LNCaP clone FGC (cell line): ENCODE measurements at places on chromosomes 13 and 19.

DNA sequence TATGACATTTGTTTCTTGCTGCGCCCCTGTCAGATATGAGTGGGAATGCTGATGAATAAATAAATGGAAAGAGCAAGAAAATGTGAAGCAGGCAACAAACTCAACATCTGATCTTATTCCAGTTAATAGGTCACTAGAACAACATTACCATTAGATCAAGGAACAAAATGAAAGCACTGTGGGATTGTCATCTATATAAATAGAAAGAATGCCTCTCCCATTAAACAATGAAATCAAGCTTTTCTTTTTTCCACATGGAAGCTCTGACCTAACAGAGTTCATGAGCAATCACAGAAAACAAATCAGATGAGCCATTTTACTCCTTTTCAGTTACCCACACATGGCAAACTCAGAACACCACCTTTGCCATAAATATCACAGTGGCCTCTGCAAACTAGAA is 354.8 kb downstream of the SUCLA2 start:
- DNase-seq, result no peak

DNA sequence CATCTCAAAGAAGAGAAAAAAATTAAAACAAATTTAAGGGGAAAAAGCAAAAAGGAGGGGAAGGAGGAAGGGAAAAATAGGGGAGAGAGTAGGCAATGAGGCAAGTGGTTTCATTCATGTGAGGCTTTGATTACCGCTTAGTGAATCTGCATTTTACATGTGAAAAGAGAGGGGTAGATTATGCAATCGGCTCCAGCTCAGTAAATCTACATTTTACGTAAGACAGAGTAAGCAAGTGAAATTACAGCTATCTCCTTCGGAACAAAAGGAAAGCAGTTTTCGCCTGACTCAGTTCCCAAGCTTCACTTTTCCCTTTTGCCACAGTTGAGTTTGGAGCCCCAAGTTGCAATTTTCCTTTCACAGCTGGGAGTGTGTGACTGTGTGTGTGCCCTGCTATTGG is 16.0 kb upstream of the OLFM2 start:
- DNase-seq, result no peak

- no peak for DNase-seq
These were observed 33.3 kb upstream of the MYCBP2 start for GRCh38 chr13:77360032-77360685.

GRCh38 chr19:7000333-7000732 is 20.9 kb downstream of the MBD3L2B start:
- DNase-seq, result no peak

DNA sequence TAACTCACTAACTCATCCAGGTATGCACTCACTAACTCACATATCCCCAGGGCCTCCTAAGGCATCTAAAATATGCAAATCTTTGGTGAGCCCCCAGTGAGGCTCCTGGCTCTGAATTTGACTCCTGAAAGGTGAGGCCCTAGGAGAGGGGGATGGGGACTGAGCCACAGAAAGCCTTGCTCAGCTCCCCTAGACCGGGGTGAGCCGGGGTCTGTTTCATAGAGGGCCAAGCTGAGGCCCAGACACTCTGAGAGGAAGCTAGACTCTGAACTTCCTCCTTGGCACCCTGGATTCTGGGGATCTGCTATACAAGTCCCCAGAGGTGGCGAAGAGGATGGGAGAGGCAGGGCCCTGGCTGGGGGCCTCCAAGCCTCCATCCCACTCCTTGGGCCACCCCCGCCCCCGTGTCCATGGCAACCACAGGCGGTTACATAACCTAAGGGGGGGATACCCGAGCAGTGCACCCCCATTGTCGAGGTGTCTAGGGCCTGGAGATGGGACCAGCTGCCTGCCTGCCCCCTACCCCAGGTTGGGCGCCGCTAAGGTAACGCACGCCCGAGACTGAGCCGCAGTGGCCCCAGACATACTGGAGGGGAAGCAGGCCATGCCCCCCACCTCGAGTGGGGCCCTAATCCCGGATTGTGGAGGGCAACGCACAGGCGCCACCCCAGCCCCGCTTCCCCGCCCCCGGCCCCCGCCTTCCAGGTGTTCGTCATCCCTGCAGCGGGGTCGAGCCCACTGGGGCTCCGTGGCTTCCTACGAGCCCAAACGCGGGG is 646 bp downstream of the ABHD8 start:
- DNase-seq, result no peak

- DNase-seq, result no peak
These were observed 1581.3 kb downstream of the EFNB2 start for GRCh38 chr13:104954210-104954609.

GRCh38 chr19:11203194-11204075 is 6.1 kb upstream of the KANK2 start:
- DNase-seq, result no peak

DNA sequence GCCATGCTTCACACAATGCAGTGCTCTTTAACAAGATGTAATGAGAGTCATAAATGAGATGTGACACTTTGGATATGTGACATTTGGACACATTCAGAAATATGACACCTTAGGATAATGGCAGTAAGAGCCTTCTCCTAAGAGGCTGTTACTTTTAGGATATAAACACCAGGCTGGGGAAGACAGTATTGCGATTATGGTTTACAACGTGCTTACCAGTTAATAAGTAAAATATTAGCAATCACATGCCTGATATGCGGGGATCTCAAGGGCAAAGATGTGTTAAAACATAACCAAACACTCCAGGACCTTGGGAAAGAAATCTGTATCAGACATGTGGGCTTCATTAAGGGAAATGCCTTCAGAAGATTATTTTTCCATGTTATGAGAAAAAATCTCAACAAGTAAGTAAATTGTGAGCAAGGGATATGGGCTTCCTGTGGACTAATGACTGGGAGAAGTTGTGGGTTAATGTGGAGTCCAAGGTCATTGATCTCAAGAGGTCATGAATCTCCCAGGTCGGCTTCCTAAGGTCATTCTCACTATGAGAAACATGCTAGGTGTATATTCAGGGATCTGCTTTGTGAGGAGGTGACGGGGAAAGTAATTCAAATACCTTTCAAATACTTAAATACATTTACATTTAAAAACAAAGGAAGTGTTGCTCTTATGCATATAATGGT is 105.3 kb downstream of the STARD13 start:
- DNase-seq, result no peak

GRCh38 chr13:111474136-111475002 is 153.9 kb downstream of the TEX29 start:
- peak; percentile 11 for DNase-seq

GRCh38 chr13:66001140-66001539 is 1229.0 kb downstream of the PCDH9 start:
- DNase-seq, result no peak

- no peak for DNase-seq
These were observed 214.1 kb downstream of the COL4A1 start for GRCh38 chr13:110092831-110093247.

GRCh38 chr13:59677966-59678814 is 485.5 kb downstream of the DIAPH3 start:
- no peak for DNase-seq

DNA sequence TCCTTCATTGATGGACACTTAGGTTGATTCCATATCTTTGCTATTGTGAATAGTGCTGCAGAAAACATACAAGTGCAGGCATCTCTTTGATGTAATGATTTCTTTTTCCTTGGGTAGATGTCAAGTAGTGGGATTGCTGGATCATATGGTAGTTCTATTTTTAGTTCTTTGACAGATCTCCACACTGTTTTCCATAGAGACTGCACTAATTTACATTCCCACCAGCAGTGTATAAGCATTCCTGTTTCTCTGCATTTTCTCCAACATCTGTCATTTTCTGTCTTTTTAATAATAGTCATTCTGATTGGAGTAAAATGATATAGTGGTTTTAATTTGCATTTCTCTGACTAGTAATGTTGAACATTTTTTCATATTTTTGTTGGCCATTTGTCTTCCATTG is 116.7 kb downstream of the LMO7 start:
- DNase-seq, result no peak

GRCh38 chr13:99971576-99972189 is at the start of gene ZIC5:
Gene ZIC5, minus strand, starts transcription at chr13:99971767. Its CDS starts 164 bp downstream, at chr13:99971603.
- no peak for DNase-seq

GRCh38 chr13:47033216-47033615 is 136.4 kb upstream of the HTR2A start:
- no peak for DNase-seq

DNA sequence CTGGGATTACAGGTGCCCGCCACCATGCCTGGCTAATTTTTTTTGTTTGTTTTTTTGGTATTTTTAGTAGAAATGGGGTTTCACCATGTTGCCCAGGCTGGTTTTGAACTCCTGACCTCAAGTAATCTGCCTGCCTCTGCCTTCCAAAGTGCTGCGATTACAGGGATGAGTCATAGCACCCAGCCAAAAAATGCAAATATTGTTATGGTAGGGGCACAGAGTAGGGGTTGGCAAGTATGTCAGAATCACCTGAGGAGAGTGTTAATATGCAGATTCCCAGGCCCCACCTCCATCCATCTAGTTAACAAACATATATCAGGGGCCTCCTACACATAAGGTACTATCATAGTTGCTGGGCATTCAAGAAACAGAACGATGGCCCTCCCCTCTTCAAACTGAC is 44.7 kb downstream of the VAV1 start:
- no peak for DNase-seq
